ENCODE measurements at places on chromosomes 12 and 14.

DNA sequence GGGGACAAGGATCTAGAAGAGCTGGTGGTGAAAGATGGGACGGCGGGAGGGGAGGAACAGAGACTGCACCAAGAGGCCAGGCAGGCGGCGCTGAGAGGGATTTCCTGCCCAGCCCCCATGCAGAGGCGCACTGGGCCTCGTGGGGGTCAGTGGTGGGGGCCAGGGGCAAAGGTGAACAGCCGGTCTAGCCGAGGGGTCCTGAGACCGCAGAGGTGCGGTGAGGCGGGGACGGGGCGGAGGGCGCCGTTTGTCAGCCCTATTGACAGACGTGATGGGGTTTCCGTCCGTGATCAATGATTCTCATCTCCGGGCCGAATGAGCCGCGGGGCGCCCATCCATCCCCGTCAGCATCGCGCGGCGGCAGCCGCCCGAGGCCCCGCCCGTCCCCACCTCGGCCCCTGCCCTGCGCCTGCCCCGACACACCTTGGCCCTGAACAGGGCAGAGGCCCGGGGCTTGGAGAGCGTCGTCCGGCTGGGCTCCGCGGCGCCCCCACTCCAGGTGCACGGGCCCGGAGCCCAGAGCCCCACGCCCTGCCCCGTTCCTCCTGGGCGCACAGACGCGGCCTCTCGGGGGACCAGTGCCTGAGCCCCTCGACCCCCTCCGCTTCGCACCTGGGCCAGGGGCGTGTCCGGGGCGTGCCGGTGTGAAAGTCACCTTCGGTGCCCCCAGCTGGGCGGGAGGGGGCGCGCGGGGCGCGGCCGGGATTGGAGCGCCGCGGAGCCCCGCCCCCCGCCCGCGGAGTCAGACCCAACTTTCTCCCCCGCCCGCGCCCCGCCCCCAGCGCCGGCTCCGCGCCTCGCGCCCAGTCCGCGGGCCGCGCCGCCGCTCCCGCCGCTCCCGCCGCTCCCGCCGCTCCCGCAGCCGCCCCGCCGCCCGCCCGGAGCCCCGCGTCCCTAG, at the start of gene NXPH4:
Gene NXPH4, plus strand, starts transcription at position 781 of the 898 bp plus-strand sequence. CDS start 176 bp downstream, outside the sequence.
- DNase-seq, result no peak

DNA sequence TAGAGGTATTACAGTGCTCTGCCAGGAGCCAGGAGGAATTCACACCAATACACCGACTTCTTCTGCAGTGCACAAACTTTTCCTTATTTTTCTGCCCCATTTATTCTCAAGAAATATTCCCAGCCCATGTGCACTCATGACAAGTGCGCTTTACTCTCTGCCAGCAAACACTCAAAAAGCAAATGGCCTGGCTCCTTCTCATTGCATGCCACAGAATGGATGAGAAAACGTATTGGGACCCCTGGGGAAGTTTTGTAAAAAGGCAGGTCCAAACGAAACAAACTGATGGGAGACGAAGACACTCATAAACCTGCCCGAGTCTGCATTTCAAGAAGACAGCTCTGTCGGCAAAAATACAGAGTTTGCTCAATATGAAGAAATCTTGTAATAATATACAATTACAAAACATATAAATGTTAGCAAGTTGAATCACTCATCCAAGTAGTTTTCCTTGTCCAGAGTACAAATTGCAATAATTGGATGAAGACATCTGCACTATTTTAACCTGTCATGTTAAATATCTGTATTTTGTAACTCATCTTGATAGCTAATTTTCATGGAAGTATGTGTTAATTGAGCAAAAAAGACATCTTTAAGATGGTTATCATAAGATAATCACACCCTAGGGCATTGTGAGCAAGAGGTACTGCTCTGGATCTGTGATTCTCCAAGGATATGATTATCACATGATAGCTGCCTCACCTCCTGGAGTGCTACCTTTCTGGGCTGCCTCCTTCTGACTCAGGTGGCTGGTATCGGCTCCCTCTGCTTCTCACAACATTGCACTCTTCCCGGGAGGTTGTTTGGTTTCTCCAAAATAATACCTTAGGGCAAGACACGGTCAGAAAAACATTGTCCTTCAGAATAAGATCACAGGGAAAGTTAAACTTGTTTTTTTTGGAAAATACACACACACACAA, 260.8 kb upstream of the G2E3 start:
- no peak for DNase-seq

DNA sequence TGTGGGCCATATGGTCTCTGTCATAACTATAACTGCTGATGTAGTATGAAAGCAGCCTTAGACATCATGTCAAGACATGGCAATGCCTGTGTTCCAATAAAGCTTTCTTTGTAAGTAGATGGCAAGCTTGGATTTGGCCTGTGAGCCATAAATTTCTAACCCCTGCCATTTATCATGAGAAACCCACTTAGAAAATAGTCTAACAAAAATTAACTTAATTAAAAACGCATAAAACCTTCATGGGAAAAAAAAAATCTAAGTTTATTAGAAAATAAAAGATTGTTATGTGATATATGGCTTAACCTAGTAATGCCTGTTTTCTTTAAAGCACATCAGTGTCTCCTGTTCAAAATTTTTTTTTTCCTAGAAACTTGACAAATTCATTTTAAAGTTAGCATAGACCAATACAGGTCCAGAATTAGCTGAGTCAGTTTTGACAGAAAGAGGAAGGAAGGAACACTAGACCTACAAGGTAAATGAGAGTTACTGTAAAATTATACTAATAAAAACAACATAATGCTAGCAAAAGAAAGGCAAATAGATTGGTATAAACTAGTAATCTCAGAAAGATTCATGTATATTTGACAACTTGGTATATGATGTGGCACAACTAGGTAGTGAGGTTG, 68.2 kb downstream of the USP15 start:
- no peak for DNase-seq

DNA sequence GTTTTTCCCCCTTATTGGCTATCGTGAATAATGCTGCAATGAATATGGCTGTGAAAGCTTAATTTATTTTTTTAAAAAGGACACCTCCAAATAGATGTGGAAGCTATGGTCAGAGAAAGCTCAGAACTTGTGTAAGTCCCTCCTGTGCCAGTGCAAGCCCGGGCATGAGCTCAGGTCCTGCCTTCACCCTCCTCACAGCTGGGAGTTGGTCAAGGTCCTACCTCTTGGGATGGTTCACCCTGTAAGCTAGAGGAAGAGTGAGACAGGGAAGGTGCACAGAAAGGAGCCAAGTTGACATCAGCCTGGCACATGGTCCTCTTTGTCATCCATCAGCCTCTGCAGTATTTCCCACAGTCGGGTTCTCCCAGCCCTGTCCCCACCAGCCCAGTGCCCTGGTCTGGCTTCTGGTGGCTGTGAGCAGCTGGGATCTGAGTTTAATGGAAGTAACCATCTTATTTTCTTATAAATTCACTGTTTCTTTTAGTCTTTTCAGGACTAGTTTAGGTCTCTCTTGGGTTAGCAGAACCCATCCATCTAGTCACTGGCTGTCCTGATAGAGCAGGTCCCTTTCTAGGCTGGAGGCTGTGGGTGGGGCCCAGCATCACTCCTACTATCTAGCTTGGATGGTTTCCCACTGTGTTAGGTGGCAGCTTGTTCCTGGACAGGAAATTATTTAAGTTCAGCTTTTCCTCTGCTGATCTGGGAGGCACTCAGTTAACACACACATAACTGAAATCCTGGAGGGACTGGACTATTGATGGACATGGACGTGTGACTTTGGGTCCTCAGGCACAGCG, 11.8 kb upstream of the PLEKHG3 start:
- DNase-seq, result no peak

- DNase-seq, result no peak
These were observed 69.0 kb upstream of the RERGL start for GRCh38 chr12:18158774-18159557.

DNA sequence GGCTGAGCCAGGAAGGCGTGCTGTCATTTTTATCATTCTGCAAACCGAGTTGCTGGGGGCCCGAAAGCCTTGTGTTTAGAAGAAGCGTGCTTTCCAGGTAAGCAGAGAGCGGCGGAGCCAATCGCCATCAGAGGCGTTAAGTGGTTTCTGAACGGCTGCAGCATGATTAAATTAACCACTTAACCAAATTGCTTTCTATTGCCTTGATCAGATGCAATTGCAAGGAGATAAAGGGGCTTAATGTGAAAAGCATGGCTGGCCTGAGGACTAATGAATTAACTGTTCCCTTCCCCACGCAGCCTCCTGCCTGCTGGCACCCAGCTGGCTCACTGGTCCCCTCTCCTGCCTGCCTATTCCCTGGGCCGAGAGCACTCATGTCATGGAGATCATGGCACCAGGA, 36.6 kb upstream of the CHGA start:
- DNase-seq, result no peak

DNA sequence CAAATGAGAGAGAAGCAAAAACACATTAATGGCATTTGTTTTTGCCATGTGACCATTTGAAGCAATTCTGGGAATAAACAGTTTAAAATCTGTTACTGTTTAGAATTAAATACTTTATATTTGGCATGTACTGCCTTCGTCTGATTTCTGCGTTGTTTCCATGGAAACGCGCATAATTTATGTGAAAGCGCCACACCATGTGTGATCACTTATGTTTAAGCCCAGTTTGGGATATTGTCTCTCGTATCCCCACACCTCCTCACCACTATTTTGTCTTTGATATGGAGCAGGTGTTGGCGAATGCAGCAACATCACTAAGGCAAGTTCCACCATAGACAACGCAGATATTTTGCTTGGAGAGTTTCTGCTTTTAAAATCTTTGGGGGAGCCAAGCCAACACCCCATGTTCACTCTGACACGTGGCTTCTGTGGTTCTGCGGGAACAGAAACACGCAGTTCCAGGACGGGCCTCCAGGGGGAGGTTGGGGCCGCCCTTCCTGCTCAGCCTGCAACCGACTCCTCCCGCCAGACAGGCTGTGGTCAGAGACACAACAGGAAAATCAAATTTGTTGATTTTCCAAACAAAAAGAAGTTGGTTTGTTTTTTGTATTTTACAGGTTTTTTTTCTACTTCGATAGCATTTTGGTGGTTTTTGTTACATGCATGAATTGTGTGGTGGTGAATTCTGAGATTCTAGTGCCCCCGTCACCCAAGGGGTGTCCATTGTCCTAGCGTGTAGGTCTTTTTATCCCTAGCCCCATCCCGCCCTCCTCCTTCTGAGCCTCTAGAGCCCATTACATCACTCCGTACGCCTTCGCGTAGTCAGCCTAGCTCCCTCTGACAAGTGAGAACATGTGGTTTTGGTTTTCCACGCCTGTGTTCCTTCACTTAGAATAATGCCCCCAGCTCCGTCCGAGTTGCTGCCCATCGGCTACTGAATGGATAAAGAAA, 101.9 kb upstream of the SFSWAP start:
- DNase-seq, result peak; percentile 85

DNA sequence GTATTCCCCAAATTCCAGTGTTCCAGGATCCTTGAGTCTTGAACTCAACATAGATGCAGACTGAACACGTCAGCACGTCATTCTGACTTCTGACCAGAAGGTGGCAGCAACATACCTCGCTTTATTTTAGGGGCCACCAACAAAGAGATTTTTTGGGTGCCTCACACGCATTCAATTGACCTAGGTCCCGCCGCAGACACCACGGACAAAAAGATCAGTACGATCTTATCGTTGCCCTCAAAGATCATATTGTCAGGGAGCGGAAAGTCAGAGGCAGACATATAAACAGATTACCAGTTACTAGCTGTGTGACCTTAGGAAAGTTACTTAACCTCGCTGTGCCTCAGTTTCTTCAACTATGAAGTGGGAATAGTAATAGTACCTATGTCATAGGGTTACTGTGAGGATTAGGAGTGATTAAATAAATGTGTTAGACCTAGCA, 6.5 kb upstream of the PRPH start:
- peak; percentile 61 for DNase-seq

DNA sequence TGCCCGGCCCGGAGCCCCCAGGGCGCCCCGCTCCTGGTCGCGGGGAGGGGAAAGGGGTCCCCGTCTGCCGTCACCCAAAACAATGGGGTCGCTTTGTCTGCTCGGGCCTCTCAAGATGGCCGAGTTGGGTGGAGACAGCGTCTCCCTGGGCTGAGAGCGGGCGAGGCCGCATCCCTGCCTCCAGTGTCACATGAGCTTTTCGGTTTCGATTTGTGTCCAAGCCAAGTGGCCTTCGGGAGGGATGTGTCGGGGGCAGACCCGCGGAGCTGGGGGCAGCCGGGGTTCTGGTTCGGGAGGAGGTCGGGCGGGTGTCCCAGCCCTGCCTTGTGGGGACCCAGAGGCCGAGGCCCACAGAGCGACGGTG, 790 bp downstream of the DYNC1H1 start:
- DNase-seq, result peak; percentile 72

DNA sequence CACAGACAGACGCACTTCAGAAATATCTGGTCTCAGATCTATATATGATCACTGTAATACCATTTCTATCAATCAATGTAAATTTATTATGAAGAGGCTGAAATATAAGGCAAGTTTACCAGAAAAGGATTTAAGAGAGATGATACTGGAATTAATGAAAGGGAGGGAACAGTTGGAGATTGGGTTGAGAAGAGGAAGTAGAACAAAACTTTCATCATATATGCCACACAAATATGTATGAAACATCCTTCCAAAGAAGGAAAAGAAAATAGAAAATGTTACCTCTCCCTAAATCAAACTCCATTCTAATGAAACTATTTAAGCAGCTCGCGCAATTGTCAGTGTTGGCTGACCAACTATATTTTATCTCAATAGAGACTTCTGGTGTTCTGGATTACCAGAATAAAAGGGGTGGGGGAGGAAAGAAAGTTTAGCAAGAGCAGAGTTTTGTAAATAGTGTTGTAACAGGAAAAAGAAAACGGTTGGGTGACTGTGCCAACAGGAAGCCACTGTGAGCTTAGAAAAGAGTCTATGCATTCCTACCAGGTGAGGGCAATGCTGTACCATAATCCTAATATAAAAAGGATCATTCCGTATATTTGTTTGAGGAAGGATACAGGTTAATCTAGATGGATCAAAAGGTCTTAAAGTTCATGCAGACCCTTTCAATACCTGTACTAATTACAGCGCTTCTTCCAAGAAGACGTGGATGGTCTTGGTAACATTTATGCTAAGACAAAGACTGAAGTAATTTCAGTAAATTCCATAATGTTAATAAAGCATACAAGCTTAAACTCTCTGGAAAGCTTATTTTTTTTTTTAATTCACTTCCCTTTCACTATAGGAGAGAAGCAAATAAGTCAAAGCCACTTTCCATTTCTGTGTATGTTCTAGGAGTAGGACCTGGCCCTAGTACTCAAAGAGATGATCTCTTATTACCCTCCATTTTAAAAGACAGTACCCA, 14.5 kb upstream of the LLPH start:
- DNase-seq, result peak; percentile 39

GRCh38 chr12:12898136-12898717, 6.9 kb downstream of the GPRC5A start:
- no peak for DNase-seq

DNA sequence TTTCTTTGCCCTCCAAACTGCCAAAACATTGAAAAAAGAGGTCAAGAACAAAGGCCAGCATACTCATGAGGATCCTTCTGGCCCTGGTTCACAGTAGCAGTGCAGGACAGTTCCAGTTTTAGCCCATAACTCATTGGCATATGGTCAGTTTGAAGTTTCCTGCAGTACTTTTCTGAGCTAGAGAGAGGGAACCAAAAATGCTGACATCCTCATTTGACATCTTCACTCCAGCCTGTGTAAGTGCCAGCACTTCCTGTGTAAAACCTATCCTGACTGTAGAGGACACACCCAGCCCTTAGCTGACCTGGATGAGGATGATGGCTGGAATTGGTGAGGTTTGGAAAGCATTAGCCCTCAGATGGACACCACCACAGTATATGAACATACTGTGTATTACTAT, 84.1 kb downstream of the FGD4 start:
- peak; percentile 27 for DNase-seq

GRCh38 chr12:118059341-118060191, 1.4 kb downstream of the WSB2 start:
- DNase-seq, result peak; percentile 16

- DNase-seq, result no peak
These were observed 24.5 kb downstream of the POMT2 start for GRCh38 chr14:77296155-77296554.

- DNase-seq, result no peak
These were observed 19.5 kb downstream of the GCN1 start for GRCh38 chr12:120175062-120175461.
